Bronchial epithelial cell (primary cell): ENCODE measurements at places on chromosomes 7 and 10. TPM values are rescaled to one million over a fixed set of nuclear protein-coding genes. Genes with fewer than 3 reads are reported as not detected.

The GRM3 gene
- total RNA-seq, result not detected in 2 replicates

The SH3PXD2A gene
- total RNA-seq, result 12.4 and 16.1 TPM in 2 replicates

The TNKS2 gene
- total RNA-seq, result 48.2 and 56.5 TPM in 2 replicates

The C7orf33 gene
- total RNA-seq, result not detected in 2 replicates

The ZPBP gene
- not detected in 2 replicates for total RNA-seq

The ITGB8 gene
- total RNA-seq, result 10.5 and 13.8 TPM in 2 replicates

The HTR5A gene
- total RNA-seq, result not detected in 2 replicates

The ENKUR gene
- 0.13 and 0.26 TPM in 2 replicates for total RNA-seq

The CFAP69 gene
- total RNA-seq, result 0.53 and 2.3 TPM in 2 replicates

The TFR2 gene
- 0.13 TPM in 1 of 2 replicates, not detected in the other for total RNA-seq
